ENCODE measurements at places on chromosomes 16 and 17.
A peak's percentile ranks its signal among the peaks of the same experiment; 100 is the strongest.

DNA sequence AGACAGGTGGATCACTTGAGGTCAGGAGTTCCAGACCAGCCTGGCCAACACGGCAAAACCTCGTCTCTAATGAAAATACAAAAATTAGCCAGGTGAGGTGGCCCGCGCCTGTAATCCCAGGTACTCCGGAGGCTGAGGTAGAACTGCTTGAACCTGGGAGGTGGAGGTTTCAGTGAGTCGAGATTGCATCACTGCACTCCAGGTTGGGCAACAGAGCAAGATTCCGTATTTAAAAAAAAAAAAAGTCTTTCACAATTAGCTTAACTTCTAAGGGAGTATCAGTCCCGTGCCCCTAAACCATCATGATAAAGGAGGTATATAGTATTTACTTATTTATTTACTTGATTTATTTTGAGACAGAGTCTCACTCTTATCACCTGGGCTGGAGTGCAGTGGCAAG lies 3.4 kb upstream of the MEFV start:
- no peak for DNase-seq

GRCh38 chr17:57242148-57242547 lies 14.2 kb upstream of the MSI2 start:
- no peak for DNase-seq

- no peak for DNase-seq
These were observed 155.6 kb downstream of the STX8 start for GRCh38 chr17:9419932-9420453.

DNA sequence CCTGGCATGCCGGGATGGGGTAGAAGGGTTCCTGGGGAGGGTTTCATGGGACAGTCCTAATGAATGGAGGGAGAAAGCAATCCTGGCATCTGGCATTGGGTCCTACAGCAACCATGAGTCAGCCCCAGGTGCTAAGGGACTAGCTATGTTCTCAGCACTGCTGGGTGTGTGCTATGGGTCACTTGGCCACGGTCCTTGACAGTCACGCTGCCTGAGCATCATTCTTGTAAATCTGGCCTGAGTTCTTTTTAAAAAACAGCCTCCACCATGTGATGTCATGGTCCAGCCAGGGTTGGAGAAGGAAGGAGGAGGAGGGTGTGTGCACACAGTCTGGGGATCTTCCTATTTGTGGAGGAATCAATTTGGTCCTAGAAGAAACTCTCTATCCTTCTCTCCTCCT lies 6.2 kb upstream of the RAMP2 start:
- no peak for DNase-seq

DNA sequence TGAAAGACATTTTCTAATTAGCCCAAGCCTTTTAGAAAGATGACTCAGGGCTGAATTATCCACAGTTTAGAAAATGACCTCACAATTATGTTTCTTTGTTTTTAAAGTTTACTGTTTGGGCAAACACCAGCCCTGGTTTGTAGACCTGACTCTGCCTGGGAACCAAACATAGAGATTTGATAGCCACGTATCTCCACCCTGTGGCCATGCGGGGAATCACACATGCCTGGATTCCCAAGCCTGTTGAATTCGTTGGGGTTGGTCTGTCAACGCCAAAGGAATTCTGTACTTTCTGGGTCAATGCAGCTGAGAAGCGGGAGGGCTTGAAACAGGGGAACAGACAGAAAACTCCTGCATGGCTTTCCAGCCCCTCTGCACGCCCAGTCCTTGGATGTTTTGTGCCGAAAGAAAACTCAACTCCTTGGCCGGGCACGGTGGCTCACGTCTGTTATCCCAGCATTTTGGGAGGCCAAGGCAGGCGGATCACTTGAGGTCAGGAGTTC lies 26.9 kb downstream of the CD300A start:
- no peak for DNase-seq

DNA sequence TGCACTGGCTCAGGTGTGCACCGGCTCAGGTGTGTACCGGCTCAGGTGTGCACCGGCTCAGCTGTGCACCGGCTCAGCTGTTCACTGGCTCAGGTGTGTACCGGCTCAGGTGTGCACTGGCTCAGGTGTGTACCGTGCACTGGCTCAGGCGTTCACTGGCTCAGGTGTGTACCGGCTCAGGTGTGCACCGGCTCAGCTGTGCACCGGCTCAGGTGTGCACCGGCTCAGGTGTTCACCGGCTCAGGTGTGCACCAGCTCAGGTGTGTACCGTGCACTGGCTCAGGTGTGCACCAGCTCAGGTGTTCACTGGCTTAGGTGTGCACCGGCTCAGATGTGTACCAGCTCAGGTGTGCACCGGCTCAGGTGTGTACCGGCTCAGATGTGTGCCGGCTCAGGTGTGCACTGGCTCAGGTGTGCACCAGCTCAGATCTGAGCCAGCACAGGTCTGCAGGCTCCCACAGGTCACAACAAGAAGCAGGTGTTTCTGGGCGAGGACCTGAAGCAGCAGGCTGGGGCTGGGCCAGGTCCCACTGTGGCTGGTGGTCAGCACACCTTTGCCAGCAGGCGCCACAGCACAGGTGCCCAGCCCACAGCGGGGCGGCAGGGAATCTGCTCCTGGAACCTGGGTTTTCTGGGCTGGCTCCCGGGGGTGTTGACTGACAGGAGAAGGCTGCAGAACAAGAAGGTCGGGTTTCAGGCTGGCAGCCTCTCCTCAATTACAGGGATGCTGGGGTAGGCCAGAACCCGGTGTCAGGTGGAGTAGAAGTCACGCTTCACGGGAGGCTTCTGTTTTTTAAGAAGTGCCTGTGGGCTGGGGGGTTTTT lies 17.2 kb downstream of the METRNL start:
- DNase-seq, result no peak

DNA sequence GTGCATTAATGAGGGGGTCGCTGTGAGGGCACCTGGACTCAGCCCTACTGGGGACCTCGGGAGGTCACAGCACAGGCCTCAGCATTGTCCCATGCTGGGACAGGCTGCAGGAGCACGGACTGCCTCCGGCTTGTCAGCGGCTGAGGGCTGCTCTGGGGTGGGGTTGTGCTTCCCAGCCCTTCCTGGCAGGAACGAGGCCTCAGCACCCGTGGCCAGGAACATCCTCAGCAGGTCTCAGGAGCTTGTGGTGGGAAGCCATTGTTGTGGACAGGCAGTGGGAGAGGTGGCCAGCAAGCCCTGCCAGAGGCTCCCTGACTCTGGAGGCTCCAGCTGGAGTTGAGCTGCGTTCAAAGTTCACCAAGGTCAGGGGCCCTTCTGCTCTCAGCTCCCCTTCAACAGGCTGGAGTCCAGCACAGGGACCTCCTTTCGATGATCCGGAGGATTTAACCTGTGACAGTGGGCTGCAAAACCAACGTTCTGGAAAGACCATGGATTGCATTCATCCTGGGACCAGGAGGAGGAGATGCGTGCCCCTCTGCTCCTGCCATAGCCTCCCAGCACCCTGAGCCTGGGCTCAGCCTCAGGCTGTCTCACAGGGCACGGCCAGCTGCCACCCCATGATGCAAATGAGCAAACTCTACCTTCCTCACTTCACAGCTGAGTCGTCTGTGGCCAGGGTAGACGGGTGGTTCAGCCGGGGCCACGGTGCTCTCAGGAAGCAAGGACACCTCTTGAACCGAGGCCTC lies 32.6 kb downstream of the FOXL1 start:
- DNase-seq, result no peak

GRCh38 chr17:32266051-32266388 lies 388 bp downstream of the RHBDL3 start:
- no peak for DNase-seq

GRCh38 chr17:385178-385835 lies 32.7 kb upstream of the RPH3AL start:
- DNase-seq, result peak; percentile 76

DNA sequence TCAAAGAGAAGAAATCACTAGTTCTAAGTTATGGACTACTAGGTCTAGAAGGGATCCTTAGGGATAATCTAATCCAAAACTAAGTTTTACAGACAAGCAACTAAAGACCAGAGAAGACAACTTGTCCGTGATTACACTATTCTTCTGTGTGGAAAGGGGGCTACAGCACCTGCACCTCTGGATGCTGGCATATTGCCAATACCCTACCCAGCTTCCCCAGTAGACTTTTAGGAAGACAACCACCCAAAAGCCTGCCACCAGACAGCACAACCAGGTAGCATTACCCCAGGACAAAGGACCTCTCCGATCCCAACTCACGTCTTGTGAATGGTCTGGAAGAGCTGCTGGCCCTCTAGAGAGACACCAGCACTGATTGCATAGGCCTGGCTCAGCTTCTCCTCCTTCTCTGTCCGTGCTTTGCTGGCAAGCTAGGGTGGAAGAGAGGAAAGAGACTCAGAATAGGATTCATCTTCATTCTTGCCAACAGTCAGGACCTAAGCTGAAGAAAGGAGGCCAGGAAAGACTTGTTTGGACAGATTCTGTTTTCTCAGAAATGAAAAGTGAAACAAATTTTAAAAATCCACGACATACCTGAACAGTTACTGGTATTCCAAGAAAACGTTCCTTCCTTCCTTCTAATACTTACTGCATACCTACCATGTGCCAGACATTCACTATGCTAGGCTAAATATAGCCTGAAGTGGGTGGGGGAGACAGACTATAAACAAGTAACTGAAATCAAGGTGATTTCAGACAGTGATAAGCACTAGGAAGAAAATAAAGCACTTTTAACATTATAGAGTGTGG lies 25.3 kb upstream of the TMEM101 start:
- no peak for DNase-seq

DNA sequence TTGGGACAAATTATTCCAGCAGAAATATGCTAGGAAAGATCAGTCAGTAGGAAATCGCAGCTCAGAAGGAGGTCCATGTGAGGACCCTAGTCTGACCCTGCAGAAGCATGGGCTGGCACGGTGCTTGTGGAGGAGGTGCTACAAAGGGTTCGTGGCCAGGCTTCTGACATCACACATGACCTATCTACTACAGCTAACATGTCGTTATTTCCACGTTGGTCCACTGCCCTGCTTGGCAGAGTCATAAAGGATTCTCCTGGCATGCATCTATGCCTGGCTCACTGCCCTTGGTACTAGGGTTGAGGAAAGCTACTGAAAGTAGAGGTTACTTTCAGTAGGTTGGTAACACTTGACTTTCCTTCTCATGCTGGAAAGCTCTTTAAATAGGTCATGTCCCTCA lies 118.1 kb upstream of the SHISA6 start:
- no peak for DNase-seq

- DNase-seq, result no peak
These were observed 1.8 kb upstream of the PPM1D start for GRCh38 chr17:60598001-60598736.

- DNase-seq, result no peak
These were observed 178.7 kb downstream of the GRIN2A start for GRCh38 chr16:10003486-10003885.

GRCh38 chr17:61878520-61878919 lies 15.2 kb upstream of the BRIP1 start:
- DNase-seq, result no peak

GRCh38 chr16:49477250-49477895 lies 103.8 kb downstream of the C16orf78 start:
- DNase-seq, result no peak

DNA sequence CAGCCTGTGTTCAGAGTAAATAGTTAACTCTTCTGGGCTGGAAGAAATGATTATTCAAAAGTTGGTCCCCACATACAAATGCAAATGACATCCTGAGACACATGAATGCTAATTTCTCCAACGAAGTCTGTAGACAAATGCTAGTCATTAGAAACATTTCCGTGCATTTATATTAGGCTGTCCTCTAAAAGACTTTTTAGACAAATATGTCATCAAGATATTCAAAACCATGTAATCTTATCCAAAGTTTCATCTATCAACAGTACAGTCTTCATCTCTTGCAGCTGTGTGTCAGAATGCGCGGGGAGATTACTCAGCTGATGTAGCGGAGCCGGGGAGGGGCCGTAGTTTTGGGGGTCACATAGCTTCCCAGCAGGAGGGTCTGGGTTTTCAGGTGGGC lies 33.8 kb upstream of the MAF start:
- no peak for DNase-seq

- DNase-seq, result no peak
These were observed 195.4 kb downstream of the KATNIP start for GRCh38 chr16:27745348-27745747.

DNA sequence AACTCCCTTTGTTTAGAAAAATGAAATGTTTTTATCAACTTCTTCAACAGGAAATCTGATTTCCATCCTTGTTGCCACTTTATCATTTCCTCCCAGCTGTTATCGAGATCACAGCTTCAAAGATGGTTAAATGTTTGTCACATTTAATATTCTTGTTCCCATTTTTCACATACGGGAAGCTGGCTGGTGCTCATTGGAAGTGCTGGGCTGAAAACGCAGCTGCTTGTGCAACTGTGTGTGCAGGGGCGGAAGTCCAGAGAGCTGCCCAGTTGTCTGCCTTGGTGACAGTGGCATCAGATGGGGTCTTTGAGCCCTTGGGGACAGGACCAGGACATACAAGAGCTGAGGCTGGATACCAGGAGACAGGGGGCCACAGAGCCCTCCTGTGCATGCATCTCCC lies 549.2 kb upstream of the CDH11 start:
- DNase-seq, result no peak

DNA sequence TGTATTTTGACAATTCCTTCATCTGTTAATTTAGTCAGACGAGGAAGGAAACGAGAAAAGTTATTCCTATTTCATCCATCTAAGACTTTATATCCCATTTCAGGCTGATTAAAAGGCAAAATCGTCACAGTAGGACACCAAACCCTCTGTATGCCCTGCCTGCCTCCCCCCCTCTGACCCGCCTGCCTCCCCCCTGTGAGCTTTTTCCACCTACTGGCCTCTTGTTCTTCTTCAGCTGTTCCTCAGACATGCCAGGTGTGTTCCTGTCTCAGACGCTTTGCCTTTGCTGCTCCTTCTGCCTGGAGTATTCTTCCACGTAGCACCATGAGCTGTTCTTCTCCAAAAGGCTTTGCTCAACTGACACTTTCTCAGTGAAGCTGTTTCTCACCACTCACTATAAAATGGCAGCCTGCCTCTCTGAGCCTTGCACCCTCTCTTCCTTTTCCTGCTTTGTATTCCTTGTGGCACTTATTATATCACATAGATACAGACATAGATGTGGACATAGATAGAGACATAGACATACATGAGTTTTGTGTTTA lies 723.4 kb downstream of the MAF start:
- no peak for DNase-seq

DNA sequence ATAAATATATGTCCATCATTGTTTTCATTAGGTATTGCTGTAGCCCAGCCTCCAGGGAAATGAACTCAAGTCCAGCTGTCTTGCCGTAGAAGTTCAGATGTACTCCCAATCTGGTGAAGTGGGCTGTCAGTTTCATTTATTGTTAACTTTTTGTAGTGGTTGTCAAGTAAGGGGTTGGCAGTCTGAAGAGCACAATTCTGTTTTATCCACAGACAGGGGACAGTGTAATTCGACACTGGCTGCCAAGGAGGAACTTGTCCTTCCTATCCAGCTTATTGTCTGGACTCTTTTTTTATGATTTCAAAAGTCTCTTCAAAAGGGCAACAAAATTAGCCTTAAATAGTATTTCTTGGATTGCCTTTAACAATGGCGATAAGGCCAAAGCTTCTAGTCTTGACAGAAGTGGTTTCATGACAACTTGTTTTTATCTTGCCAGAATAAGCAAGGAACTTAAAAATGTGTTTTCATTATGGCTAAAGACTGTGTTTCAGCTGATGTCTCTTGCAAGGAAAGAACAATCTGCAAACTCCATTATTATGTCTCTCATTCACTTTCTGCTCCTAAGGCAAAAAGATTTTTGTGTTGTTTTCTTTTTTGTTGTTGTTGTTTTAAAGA lies 73.9 kb upstream of the TANC2 start:
- DNase-seq, result no peak

All from type B pancreatic cell (in vitro differentiated cells).